ENCODE measurements at places on chromosomes 5 and 9. TPM values are rescaled to one million over a fixed set of nuclear protein-coding genes. Genes with fewer than 3 reads are reported as not detected.

OBP2B gene
- total RNA-seq: not detected

CKMT2 gene
- total RNA-seq: not detected

TNFSF15 gene
- 14.3 TPM for total RNA-seq

PGM5 gene
- total RNA-seq: 1.9 TPM

All from endothelial cell of umbilical vein (primary cell).